Activated T-helper 9 cell treated with anti-CD3 and anti-CD28 coated beads, Interleukin-2, amount 50 U/mL, for 16 hours (primary cell): ENCODE measurements at places on chromosomes 7 and 10.

GRCh38 chr10:94361171-94361794, 1.5 kb downstream of the NOC3L start:
- no peak for DNase-seq

- DNase-seq, result no peak
Measured at GRCh38 chr10:85741626-85742300, 624.8 kb downstream of the GRID1 start.

DNA sequence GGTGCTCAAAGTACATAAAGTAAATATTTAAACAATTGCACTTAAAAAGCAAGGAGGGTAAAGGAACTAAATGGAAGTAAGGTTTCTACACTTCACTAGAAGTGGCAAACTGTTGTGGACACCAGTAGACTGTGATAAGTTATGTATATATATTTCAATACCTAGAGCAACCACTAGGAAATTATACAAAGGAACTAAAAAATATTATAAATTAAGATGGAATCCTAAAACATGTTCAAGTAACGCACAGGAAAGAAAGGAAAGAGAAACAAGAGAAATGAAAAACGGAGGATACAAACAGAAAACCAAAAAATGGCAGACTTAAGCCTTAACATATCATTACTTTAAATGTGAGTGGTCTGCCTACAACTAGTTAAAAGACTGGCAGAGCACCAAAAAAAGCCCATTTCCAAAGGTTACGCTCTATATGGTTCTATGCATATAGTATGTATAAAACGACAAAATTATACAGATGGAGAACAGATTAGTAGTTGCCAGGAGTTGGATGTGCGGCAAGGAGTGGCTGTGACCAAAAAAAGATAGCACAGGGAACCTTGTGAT, 19.0 kb downstream of the VPS41 start:
- no peak for DNase-seq

DNA sequence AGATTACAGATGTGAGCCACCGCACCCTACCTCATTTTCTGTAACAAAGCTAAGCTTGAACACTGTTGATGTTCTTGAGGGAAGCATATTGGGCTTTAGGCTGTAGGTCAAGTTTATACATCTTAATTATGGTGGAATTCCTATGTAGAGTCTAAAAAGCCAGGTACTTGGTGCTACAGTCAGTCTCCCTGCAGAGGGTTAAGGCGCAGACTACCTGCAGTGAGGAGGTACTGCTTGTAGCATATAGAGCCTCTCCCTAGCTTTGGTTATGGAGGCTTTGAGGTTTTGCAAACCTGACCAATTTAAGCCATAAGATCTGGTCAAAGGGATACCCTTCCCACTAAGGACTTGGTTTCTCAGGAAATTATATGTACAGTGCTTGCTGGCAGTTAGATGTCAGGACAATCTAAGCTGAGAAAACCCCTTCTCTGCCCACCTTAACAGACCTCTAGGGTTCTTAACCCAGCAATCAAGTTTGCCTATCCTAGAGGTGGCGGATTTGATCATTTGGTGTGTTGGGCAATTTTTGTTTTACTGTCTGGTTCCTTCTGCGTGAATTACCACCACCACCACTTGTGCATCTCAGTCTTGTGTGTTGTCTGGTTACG, 6.0 kb downstream of the PPIA start:
- no peak for DNase-seq

- no peak for DNase-seq
Measured at GRCh38 chr7:110894111-110894510, 196.8 kb upstream of the LRRN3 start.

DNA sequence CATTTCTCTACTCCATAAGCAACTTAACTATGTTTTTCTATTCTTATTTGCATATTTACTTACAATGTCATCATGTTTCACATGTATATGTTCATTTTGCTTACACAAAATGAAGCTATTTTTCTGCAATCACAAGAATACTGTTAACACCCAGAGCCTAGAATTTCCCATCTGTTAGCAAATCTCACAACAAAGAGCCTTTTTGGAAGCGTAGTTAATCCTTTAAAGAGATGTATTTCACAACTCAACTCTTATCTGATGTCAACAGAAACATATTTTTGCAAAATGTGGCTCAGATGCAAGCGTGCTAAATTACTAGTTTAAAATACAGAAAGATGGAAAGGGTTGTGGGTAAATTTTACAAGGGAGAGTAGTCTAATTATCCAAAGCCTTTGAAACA, 110.6 kb upstream of the COL1A2 start:
- DNase-seq, result no peak

GRCh38 chr10:112698133-112698817, 251.3 kb downstream of the VTI1A start:
- DNase-seq, result no peak

- no peak for DNase-seq
Measured at GRCh38 chr10:22893781-22894180, 34.1 kb upstream of the ARMC3 start.

- DNase-seq, result no peak
Measured at GRCh38 chr7:93146036-93146435, 2.1 kb downstream of the SAMD9L start.

- DNase-seq, result no peak
Measured at GRCh38 chr10:102455893-102456471, 4.6 kb upstream of the C10orf95 start.

- DNase-seq, result no peak
Measured at GRCh38 chr10:100347568-100348195, 649 bp downstream of the SCD start.

DNA sequence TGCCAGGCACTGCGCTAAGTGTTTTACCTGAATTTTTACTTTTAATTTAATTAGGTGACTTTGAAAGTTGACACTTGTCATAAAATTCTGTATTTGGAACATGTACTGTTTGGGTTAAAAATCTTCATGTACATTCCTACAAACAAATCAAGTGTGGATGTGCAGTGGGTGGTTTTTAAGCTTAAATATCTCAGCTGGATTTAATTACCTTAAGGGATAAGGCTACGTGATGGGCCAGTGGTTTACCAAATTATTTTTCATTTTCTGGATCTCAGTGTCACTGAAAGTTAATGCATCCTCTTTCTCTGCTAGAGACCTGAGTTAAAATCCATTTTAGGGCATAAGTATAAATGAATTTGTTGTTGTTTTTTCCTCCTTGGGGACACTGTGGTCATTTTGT, 51.1 kb downstream of the EXOC4 start:
- DNase-seq, result no peak

GRCh38 chr7:98203261-98203963, 7.8 kb upstream of the BHLHA15 start:
- DNase-seq, result no peak

- DNase-seq, result no peak
Measured at GRCh38 chr7:81944058-81944457, 174.2 kb upstream of the HGF start.

DNA sequence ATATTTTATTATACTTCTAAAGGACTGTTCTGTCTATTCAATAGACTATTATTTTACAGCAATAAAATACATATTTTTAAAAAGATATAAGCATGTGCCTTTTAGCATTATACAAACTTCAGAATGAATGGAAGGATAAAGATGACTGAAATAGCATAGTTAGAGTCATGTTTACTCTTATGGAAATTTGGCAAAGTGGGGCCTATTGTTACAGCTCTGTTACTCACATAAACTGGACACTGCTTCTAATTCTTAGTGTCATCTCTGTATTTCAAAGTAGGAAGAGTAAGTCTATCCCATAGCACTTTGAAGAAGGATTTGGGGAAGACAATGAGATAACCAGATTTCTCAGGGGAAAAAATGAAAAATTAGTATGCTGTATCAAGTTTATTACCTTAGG, 168.2 kb downstream of the SKAP2 start:
- DNase-seq, result no peak

DNA sequence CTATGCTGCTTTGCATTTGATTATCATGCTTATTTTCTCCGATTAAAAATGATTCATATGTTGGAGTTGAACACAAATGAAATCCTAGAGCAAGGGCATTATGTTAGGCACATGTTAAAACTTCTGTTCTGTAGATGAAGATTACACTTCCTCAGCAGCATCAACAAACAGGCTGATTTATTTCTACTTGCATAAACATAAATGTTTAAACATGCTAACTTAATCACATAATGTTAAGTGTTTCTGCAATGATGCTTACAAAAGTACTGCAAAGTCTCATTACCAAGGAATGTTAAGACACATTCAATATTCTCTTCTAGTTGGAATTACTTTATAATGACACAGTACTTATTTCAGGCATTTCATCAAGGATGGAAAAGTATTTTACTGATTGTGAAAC, 770.8 kb downstream of the ANKRD7 start:
- no peak for DNase-seq

DNA sequence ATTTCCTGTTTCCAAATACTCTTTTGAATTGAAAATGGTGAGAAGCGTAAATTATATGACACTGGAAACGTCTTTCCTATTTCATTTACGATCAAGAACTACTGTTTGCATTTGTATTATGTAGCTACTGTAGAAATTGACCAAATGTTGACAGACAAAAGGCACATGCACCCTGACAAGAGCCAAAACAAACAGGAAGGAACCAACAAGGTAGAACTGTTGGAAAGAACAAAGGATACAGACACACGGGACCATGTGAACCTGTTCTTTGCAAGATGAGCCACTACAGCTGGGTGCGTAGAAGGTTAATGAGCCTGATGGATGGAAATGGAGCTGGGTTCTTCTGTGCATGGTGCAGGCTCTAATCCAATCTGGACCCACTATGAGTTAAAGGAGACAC, 48.4 kb upstream of the FZD8 start:
- no peak for DNase-seq

GRCh38 chr7:1717095-1717483, 47.0 kb downstream of the ELFN1 start:
- DNase-seq, result no peak

GRCh38 chr7:23474829-23475575, 4.7 kb upstream of the IGF2BP3 start:
- no peak for DNase-seq

DNA sequence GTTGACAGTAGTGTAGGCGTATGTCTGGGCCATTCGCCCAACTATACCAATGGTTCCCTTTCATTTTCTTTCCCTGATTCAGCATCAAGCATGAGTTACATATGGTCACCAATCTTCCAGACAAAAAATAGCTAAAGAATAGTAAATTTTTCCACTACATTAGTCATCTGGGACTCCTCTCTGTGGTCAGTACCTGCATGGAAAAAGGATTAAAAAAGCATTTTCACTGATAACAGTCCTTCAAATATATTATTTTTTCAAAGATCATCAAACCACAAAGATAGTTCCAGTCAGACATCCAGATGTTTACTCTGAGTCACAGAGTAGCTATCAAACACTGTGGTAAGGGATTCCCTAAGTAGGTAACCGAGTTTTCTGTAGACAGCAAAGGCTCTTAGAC, 302.6 kb upstream of the SEMA3D start:
- DNase-seq, result no peak

- no peak for DNase-seq
Measured at GRCh38 chr7:8051998-8052397, 83.4 kb downstream of the GLCCI1 start.

DNA sequence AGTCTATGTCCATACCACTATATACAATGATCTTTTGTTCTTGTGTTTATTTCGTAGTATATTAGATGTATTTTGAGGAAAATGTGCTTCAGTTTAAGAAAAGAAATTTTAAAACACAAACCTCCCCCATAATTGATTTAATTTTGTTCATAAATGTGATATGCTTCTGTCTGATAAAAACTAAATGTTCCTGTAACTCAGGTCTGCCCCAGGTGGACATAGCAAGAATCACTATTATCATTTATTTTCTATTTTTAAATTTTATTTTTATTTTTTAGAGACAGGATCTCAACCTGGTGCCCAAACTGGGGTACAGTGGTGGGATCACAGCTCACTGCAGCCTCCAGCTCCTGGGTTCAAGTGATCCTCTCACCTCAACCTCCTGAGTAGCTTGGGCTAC, 43.2 kb downstream of the BEND7 start:
- no peak for DNase-seq

DNA sequence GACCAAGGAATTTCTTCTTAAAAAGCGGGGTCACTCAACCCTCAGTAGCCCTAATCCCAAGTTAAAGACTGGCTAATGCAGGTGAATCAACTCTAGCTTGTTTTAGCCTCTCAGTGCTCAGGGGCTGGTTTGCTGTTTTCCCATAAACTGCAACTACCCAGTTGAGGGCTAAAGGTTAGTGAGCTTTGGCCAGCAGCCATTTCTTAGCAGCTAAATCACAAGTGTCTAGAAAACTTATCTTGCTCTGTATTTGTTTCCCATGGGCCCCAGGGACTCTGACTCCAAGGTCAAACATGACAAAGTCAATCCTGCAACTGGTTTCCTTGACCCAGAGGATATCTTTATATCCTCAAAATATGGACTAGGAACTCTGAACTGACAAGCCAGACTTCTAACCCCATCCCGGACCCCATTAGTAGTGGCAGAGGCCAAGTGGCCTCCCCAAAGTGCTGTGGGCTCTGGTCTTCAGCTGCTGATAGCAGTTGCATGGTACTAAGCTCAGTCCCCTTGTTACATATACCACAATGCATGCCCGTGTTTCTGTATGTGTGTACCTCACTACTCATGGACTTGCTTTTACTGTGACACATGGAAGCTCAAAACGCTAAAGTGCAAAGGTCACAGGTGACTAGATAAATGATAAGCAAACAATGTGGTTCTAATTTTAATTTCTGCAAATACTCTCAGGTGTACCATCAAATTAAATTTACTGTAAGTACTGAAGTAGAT, 793.0 kb upstream of the IGFBP3 start:
- no peak for DNase-seq

GRCh38 chr7:121330053-121330833, 1.4 kb downstream of the WNT16 start:
- no peak for DNase-seq

DNA sequence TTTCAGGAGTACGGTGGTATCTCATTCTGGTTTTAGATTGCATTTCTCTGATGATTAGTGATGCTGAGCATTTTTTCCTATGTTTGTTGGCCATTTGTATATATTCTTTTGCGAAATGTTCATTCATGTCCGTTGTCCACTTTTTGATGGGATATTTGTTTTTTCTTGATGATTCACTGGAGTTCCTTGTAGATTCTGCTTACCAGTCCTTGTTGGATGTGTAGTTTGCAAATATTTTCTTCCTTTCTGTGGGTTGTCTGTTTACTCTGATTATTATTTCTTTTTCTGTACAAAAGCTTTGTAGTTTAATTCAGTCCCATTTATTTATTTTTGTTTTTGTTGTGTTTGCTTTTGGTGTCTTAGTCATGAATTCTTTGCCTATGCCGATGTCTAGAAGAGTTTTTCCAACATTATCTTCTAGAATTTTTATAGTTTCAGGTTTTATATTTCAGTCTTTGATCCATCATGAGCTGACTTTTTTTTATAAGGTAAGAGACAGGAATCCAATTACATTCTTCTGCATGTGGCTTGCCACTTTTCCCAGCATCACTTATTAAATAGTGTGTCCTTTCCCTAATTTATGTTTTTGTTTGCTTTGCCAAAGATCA, 320.5 kb downstream of the MAGI2 start:
- DNase-seq, result no peak

DNA sequence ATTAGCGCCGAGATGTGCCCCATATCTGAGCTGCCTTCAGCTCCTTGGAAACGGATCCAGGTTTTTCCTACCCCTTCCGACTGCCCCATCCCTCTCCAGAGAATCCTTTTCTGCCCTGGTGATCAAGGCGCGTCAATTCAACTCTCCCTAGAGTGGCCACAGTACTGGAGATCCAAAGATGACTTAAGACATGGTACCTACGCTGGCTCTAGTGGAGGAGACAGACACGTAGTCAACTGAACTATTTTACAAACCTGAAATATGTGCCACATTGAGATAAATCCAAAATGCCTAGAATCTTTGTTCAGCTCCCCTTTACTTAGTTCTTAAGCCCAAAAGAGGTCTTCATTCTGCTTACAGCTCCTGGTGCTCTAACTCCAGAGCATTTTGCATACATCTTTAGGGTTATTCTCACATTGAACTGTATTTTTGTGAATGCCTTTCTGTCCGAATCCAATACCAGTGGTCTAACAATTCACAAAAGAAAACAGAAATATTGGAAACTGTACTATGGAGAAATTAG, 444 bp upstream of the TNPO3 start:
- no peak for DNase-seq
